ENCODE measurements at places on chromosomes 3 and 15. TPM values are rescaled to one million over a fixed set of nuclear protein-coding genes. Genes with fewer than 3 reads are reported as not detected.
A peak's percentile ranks its signal among the peaks of the same experiment; 100 is the strongest.

DNA sequence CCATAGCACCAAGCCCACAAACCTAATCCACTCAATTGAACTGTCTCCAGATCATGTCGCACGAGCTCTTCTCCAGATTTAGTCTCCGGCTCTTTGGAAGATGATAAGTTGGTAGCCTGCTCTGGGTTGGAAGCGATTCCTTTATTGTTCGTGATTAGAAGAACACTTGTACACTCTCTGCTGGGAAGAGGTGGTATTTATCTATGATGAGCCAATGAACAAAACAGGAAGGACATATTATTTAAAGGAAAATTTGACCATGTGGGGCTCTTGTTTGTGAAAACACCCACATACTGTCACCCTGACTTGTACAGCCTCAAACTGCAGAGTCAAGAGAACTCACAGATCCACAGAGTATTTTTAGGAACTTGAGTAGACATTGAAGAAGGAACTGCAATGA is 54.4 kb downstream of the MYZAP start:
- H3K27me3 ChIP-seq = no peaks in the 10 kb centered on the region
- H3K36me3 ChIP-seq = no peaks in the 10 kb centered on the region
- H3K4me3 ChIP-seq = no peak overlapping the region
- no peak overlapping the region for H3K27ac ChIP-seq

GRCh38 chr3:135072431-135072830 is 277.4 kb downstream of the EPHB1 start:
- H3K27ac ChIP-seq = no peak overlapping the region
- DNase-seq = no peak
- H3K36me3 ChIP-seq = no peaks in the 10 kb centered on the region

DNA sequence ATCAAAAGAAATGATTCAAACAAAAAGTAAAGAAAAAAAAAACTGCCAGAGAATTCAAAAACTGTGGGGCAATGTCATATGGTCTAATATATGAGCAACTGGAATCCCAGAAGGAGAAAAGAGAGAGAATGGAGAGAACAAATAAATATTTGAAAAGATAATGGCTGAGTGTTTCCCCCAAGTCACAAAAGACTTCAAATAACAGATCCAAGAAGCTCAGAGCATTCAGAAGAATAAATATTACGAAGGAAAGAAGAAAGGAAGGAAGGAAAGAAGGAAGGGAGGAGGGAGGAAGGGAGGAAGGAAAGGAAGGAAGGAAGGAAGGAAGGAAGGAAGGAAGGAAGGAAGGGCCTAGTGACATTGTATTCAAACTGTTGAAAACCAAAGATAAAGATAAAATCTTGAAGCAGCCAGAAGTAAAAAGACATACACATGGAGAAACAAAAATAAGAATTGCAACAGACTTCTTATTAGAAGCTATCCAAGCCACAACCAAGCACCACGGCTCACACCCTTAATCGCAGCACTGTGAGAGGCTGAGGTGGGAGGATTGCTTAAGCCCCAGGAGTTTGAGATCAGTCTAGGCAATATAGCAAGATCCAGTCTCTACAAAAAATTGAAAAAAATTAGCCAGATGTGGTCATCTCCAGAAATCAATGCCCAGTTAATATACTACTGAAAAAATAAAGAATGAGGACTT is 118.9 kb upstream of the IGSF10 start:
- H3K27me3 ChIP-seq = no peaks in the 10 kb centered on the region
- H3K4me3 ChIP-seq = no peak overlapping the region
- no peaks in the 10 kb centered on the region for H3K36me3 ChIP-seq

GRCh38 chr3:141942006-141942405 is 65.6 kb downstream of the ATP1B3 start:
- H3K4me3 ChIP-seq = no peak overlapping the region
- peak overlapping the region; percentile 50 for H3K27ac ChIP-seq
- H3K36me3 ChIP-seq = peaks cover 18% of the 10 kb centered on the region
- H3K27me3 ChIP-seq = no peaks in the 10 kb centered on the region

DNA sequence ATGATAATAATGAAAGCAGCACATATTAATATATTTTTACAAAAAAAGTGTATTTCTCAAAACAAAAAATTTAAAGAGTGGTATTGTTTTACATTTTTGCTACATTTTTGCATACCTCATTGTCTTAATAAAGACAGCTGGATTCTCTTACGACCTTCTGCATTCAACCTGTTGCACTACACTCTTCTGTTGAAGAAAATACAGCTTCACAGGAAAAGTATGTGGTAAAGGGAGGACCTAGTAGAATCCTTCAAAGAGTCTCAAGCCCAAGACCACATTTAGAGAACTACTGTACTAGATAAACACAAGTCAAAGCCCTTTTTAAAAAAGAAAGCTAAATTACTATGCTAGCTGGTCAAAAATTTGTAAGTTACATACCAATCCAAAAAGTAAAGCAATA is 7.9 kb downstream of the ZNF280D start:
- H3K27me3 ChIP-seq = no peaks in the 10 kb centered on the region
- H3K4me3 ChIP-seq = no peak overlapping the region
- peaks cover 11% of the 10 kb centered on the region for H3K4me1 ChIP-seq
- no peak for DNase-seq
- peaks cover 11% of the 10 kb centered on the region for H3K36me3 ChIP-seq

- no peak for DNase-seq
- H3K36me3 ChIP-seq = peaks cover 20% of the 10 kb centered on the region
- H3K27me3 ChIP-seq = no peaks in the 10 kb centered on the region
Observed at GRCh38 chr3:126912491-126913195, 70.3 kb upstream of the PLXNA1 start.

DNA sequence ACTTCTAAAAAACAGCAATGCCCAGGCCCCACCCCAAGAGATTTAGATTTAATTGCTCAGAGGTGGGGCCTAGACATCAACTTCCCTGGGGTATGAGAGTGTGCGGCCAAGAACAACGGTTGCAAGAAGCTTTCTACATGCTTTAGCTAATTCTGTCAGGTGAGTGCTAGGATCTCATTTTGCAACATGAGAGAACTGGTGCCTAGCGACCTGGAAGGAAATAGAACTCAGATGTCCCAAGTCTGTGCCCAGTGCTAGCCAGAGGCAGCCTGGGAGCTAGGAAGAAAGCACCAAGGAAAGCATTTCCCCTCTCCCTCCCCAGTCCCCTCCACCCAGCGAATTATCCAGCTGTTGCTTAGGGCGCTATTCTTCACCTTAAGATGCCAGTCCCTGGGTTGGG is 22.9 kb upstream of the HRH1 start:
- H3K4me1 ChIP-seq = no peaks in the 10 kb centered on the region
- no peak for DNase-seq
- H3K27me3 ChIP-seq = peaks cover 13% of the 10 kb centered on the region
- H3K27ac ChIP-seq = no peak overlapping the region

- peaks cover 13% of the 10 kb centered on the region for H3K27me3 ChIP-seq
- no peaks in the 10 kb centered on the region for H3K4me1 ChIP-seq
- DNase-seq = no peak
- H3K4me3 ChIP-seq = no peak overlapping the region
- no peaks in the 10 kb centered on the region for H3K36me3 ChIP-seq
Observed at GRCh38 chr3:154775821-154776548, 304.1 kb upstream of the MME start.

- no peak overlapping the region for H3K27ac ChIP-seq
Observed at GRCh38 chr3:120649830-120650233, 32.2 kb downstream of the HGD start.

- H3K36me3 ChIP-seq = no peaks in the 10 kb centered on the region
- no peak overlapping the region for H3K4me3 ChIP-seq
- DNase-seq = no peak
- peaks cover 82% of the 10 kb centered on the region for H3K27me3 ChIP-seq
Observed at GRCh38 chr15:60324706-60325438, 72.9 kb downstream of the ANXA2 start.

- H3K27me3 ChIP-seq = no peaks in the 10 kb centered on the region
- H3K36me3 ChIP-seq = no peaks in the 10 kb centered on the region
- H3K4me3 ChIP-seq = no peak overlapping the region
- no peak for DNase-seq
- no peaks in the 10 kb centered on the region for H3K4me1 ChIP-seq
Observed at GRCh38 chr3:100838157-100838556, 128.9 kb downstream of the TFG start.

Gene SIDT1
- total RNA-seq = 0.87 TPM

Gene STAB1
- total RNA-seq = not detected

Gene SV2B
- 1.4 TPM for total RNA-seq

Gene TUSC7
- not detected for total RNA-seq

Gene RPS17
- total RNA-seq = 1,584 TPM

Gene SLC35A5
- total RNA-seq = 18.9 TPM

Gene SUSD5
- total RNA-seq = 0.93 TPM

Gene CHRNA7
- total RNA-seq = 2.0 TPM
